Renal cortex interstitium (tissue), 15 donors: ENCODE measurements at places on chromosomes 12 and 14.

DNA sequence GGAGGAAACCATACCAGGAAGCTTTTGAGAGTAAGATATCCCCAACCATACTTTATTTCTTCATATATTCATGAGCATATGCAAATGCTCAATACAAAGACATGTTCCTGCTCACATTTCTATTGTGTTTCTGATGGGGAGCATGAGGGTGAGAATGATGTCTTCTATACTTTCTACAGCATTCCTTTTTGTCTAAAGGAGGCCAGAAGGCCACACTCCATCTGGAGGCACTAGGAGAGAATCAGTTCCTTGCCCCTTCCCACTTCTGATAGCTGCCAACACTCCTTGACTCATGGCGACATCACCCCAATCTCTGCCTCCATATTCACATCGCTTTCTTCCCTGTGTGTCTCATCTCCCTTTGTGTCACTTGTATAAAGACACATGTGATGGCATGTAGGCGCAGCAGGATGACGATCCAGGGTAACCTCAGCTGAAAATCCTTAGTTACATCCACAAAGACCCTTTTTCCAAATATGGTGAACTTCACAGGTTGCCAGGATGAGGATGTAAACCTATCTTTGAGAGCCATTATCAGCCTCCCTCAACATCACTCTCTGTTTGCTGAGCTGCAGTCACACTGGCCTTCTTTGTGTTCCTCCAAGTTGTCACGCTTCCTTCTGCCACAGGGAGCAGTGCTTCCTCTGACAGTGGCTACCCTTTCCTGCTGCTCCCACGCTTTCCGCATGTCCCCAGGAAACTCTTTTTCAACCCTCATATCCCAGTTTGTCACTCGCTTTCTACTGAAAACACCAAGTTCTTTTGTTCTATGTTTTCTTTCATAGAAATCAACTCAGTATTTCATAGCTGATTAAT is 96.9 kb downstream of the STXBP6 start:
- DNase-seq = no peak

DNA sequence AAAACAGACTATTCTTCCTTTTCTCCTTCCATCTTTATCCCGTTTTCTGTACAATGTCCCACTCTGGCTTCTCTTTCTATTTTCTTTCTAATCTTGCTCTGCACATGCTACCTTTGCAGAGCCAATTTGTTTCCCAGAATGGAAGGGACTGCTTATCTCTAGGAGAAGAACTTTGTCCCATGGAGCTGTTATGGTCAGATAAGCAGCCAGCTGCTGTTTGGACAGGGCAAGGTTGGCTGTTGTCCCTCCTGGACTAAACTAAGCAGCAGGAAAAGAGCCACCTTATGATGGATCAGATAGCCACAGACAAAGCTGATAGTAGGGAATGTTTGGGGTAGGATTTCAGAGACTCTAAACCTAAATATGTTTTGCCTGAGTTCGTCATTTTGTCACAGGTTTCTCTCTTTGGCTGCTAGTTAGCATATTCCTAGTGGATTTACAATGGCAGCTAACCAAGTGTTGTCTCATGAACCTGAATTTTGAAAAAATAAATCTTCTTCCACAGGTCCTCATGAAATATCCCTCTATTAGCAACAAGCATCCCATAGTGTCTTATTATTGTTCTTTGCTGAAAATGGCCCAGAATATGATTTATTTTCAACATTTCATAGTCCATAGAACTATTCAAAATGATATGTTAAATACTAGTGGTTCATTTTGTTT is 262.8 kb downstream of the SLC16A7 start:
- no peak for DNase-seq

DNA sequence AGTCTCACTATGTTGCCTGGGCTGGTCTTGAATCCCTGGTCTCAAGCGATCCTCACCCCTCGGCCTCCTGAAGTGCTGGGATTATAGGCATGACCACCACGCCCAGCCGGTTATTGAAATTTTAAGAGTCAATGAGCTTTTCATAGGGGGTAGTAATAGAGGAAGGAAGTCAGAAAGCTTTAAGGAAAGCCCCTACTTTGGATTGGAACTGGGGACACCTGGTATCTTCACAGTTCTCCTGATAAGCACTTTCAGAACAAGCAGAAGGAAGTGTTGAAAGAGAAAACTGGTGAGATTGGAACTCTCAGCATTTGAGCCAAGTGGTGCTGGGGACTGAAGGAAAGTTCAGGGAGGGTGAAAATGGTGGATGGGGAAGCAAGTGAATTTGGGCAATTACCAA is 5.1 kb downstream of the SLC4A8 start:
- no peak for DNase-seq

GRCh38 chr14:56120091-56120691 is 2.0 kb downstream of the PELI2 start:
- DNase-seq = no peak

DNA sequence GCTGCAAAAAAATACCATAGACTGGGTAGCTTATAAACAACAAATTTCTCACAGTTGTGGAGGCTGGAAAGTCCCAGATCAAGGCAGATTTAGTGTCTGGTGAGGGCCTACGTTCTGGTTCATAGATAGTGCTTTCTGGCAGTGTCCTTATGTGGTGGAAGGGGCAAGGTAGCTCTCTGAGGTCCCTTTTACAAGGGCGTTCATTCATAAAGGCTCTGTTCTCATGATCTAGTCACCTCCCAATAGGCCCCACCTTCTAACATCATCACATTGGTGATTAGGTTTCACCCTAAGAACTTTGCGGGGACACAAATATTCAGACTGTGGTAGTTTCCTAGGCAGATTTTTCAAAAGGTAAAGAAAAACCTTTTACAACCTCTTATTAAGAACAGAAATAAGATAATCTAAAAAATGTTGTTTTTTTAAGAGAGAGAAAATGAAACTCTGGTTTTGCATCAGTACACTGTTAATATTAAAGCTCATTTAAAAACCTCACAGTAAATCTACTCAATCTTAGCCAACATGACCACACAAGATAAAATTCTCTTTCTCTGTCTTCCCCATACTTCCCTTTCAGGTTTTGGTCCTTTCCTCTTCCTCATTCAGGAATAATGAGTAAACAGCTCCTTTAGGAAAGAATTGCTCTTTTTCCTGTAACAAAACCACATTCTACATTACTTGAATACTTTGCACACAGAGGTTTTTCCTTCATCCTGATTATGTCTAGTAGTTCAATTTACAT is 117.5 kb downstream of the UNC79 start:
- no peak for DNase-seq

GRCh38 chr14:82180139-82180538 is 646.5 kb upstream of the SEL1L start:
- no peak for DNase-seq

DNA sequence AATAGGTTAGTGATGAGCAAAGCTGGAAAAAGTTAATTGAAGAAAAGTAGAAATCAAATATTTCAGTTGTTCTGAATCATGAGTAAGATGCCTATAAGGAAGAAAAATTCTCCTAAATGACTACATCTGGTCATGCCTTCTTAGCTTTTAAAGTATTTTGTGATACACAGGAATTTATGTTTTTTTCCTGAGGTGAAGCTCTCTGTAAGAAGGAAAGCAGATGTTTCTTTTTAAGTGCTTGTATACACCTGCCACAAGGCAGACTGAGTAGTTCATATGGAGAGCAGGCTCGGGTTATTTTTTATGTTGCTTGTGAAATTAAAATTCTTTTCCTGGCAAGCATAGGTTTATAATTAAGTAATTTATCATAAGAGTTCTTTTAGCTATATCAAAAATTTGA is 275.2 kb downstream of the RAD51B start:
- no peak for DNase-seq

GRCh38 chr12:51189790-51190355 is 16.9 kb upstream of the TFCP2 start:
- no peak for DNase-seq

- DNase-seq = no peak
These were observed 8.1 kb upstream of the ALDH1L2 start for GRCh38 chr12:105092336-105092735.
